Mucosa of descending colon (tissue), 3 donors: ENCODE measurements at places on chromosomes 4 and X.

DNA sequence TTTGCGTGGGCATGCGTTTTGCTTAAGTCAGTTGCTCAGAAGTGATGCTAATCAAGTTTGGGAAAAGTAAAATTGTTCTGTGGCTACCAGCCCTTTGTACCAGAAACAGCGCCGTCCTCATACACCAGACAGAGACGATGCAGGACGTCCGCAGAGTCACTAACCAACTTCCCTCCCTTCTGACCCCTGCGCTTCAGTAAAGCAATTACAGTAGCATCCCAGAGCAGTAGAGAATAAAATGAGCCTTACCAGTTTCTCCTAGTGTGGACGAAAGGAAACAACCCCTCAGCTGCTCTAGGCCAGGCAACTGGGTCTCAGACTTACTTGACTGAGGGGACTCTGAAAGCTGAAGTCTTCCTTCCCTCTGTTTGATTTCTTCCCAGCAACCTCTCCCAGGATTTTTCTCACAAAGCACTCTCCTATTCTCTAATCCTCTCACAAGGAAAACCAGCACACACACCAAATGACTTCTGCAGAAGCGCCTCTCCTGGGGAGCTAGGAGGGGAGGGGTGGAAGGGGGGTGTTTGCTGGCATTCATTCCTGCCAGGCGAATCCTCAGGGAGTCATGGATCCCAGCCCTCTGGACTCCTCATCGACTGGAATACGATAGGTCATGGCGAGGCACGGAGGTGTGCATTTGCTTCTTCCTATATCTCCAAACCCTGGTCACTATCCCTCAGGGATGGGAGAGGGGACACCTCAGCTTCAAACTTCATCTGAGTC, 56.0 kb upstream of the MID1 start:
- no peak for DNase-seq

DNA sequence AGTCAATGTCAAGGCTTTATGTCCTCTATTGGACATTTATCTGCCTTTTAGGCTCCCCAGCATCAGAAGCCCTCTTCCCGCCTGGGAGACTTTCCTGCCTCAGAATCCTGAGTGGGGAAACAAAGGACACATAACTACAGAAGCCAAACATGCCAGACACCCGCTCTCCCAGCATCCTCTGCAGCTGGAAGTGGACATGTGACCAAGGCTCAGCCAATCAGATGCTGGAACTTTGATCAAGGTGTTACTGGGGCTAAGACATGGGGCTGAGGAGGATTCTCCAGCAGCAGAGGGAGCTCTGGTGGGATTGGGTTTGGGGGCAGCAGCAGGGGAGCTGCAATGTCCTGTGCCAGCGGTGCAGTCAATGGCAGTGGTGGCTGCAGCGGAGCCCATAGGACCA, 19.5 kb downstream of the SLC2A9 start:
- DNase-seq: no peak

GRCh38 chrX:7247346-7247745, 99.4 kb upstream of the PUDP start:
- DNase-seq: no peak

- peak; percentile 63 for DNase-seq
Observed at GRCh38 chr4:184384056-184384809, 90.1 kb downstream of the IRF2 start.

- DNase-seq: no peak
Observed at GRCh38 chrX:70030301-70030767, 19.4 kb downstream of the AWAT2 start.

GRCh38 chr4:157035471-157035870, 40.5 kb upstream of the GLRB start:
- no peak for DNase-seq
